ENCODE measurements at places on chromosomes 1 and 21.

DNA sequence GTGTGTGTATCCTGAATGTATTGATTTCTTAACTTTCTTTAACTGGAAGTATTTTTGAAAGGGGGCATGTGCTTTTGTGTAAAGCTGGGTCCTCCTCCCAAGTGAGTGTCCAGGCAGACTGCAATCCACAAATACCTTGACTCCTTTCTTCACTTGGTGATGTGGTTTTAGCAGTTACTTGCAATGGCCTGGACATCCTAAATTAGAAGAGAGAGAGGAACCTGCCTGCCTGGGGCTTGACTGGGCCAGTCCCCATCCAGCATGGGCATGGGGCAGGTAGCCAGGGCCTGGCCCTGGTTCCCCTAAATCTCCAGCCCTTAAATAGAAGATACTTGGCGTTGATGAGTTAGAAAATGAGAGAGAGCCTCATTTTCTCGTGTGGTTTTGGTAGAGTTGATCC lies 159.7 kb downstream of the PGBD5 start:
- no peak for DNase-seq

DNA sequence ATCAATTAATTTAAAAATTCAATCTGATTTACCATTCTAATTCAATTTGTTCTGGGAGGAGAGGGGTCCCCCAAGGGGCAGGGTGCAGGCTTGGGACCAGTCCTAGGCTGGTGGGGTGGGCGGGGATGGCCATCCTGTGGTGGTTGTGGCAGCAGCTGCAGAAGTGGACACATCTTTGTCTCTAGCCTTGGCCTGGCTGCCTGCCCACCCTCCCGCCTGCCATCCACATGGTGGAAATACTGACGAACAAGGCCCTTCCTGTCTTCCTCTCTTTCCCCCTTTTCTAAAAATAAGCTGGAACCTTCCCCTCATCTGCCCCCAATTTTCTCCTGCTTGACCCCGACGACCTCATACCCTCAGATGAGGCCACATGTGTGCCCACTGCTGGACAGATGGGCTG lies 130.9 kb downstream of the FOXD2 start:
- no peak for DNase-seq

DNA sequence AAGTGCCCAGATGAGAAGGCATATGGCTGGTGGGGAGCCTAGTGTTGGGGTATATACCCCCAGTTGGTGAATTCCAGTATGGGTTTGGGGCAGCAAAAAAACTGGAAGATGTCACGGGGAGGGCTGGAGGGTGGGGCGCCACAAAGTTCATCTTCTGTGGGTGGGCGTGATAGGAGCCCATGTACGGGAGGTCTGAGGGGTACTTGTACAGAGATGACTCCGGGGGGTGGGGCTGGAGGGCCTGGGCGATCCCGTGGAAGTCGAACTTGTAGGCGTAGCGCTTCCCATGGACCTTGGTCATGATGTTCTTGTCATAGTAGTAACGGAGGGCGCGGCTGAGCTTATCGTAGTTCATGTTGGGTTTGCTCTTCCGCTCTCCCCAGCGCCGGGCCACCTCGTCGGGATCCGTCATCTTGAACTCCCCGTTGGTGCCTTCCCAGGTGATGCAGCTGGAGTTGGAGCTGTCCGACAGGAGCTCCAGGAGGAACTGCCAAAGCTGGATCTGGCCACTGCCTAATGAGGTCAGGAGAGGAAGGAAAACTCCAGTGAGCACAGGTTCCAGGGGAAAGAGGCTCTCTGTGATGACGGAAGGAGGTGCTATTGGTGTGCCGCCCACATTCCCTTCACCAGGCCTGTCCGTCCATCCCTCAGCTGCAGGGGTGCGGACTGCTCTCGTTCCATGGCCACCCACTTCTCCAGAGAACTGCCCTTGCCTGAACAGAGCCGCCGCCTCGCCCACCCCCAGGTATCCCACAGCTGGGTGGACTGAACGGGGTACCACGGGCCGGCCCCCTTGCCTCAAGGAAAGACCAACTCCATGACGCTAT lies 114.7 kb downstream of the ERG start:
- no peak for DNase-seq

- DNase-seq, result no peak
Observed at GRCh38 chr21:35198982-35199732, 150.1 kb upstream of the RUNX1 start.

DNA sequence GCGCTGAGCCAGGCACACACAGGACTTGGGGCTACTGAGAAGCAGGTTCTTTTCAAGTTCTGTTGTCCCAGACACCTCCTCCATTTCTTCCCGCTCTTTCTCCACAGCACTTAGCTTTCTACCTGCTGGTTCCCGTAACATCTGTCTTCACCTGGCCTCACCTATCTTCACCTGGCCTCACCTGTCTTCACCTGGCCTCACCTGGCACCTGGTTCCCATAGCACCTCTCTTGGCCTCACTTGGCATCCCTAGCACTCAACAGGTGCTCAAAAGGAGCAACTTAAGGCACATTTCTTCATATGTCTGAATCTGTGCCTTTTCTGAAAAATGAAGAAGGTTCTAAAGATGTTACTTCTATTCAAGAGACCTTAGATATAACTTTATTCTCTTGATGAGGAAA lies 10.4 kb downstream of the KCNK1 start:
- no peak for DNase-seq

- no peak for DNase-seq
Observed at GRCh38 chr1:24857507-24858133, 72.5 kb downstream of the RUNX3 start.

DNA sequence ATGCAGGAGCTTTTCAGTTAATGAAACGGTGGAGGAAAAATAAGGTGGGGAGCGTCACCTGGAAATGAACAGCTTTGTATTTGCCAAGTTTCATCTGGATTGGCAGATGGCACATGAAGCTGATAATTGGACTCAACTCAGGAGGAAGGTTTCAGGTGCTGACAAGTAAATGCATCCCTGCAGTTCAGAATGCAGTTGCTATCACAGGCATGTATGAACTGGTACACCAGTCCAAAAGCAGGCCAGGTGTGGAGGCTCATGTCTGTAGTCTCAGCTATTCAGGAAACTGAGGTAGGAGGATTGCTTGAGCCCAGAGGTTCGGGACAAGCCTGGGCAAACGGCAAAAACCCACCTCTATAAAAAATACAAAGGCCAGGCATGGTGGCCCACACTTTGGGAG lies 15.5 kb downstream of the DEGS1 start:
- no peak for DNase-seq
